ENCODE measurements at places on chromosomes 7 and 10.

DNA sequence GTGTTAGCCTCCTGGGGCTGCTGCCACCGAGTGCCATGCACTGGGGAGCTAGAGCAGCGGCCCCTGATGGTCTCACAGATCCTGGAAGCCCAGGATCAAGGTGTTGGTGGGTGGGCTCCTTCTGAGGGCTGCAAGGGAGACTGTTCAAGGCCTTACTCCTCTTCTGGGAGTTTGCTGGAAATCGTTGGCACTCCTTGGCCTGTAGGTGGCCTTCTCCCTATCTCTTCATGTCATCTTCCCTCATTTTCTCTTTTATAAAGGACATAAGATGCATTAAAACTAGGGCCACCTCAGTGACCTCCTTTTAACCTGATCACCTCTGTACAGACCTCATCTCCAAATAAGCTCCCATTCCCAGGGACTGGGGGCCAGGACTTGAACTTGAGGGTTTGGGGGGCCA, 27.0 kb upstream of the ZNF862 start:
- ATAC-seq = no peak

DNA sequence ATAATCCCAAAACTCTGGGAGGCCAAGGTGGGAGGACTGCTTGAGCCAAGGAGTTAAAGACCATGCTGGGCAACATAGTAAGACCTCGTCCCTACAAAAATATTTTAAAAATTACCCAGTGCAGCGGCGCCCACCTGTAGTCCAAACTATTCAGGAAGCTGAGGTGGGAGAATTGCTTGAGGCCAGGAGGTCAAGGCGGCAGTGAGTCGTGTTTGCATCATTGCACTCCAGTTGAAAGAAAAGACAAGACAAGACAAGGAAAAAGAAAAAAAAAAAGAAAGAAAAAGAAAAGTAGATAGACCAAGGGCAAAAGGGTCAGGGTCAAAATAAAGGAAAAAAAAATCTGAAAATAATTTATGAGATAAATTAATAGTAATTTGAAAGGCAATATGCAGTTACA, 5.8 kb downstream of the ANXA7 start:
- ATAC-seq = no peak

GRCh38 chr10:11097686-11098085, 80.0 kb downstream of the CELF2 start:
- peak; percentile 89 for ATAC-seq

GRCh38 chr7:102258073-102258748, 28.5 kb upstream of the SH2B2 start:
- ATAC-seq = no peak

DNA sequence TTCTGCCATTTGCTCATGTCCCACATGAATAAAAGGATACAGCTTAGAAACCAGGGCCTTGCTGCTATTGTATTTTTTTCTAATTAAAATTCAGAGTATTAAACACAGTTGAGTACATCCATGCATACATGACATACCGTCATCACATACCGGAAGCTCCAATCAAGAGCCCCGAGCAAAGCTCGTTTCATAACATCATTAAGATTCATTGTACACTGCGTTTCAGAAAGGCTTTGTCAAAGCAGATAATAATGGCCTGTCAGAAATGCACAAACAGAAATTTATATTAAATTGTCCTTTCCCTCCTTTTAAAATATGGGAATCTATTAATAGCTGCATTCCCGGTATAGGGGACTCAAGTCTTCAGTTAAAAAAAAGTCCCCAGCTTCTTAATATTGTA, 103.4 kb downstream of the PRTFDC1 start:
- ATAC-seq = no peak

GRCh38 chr7:6279937-6280336, 7.5 kb upstream of the CYTH3 start:
- ATAC-seq = no peak

GRCh38 chr10:73884017-73884416, 9.7 kb upstream of the CAMK2G start:
- ATAC-seq = no peak

- ATAC-seq = no peak
Measured at GRCh38 chr7:133354546-133355324, 101.9 kb downstream of the EXOC4 start.

DNA sequence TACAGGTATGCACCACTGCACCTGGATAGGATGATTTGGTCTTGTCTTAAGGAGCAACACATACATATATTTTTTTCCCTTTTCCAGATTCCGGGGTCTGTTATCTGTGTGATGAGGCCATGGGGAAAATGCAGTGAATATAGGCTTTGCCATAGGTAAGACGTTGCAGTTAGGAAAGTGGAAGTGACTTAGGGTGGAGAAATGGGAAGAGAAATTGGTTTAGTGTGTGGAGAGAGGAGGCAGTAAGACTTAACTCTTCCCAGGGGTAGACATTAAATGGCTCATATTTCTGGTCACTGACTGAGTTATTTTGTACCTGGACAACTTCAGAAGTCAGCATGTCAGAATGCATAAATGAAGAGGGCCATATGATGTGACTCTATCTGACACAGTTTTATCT, 66.7 kb downstream of the PFKFB3 start:
- no peak for ATAC-seq

DNA sequence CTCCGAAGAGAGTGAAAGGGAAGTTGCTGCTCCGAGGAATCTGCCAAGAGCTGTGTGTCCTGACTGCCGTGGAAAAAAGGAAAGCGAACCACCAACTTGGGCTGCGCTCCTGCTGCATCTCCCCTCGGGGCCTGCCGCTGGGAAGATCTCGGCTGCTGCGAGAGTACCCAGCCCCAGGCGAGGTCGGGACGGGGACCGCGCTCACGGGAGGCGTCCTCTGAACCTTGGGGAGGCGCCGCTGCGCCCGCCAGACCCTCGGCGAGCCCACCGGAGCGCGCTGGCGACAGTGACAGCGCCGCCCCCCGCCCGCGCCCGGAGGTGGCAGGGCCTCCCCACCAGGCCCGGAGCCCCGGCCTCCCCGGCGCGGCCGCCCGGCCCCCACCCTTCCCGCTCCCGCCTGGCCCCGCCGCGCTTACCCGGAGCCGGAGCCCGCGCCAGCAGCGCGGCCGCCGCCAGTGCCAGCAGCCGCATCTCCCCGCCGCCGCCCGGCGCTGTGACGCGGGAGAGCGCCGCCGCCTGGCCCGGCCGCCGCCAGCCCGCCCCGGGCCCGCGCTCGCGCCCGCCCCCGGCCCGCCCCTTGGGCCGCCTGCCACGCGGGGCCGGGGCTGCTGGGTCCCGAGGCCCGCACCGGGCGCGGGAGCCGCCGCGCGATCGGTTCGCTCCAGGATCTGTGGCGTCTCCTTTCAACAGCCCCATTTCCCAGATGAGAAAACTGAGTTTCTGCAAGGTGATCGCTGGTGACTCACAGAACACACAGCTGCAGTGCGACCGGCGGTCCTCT, at the start of gene VSTM4:
TSS of gene VSTM4 (minus strand) at position 508 of the 781 bp plus-strand sequence. CDS start at position 471, 37 bp downstream.
- ATAC-seq = peak; percentile 37

GRCh38 chr7:120373174-120373573, 100.2 kb downstream of the KCND2 start:
- no peak for ATAC-seq

GRCh38 chr10:72846238-72846637, 47.3 kb upstream of the OIT3 start:
- no peak for ATAC-seq

- ATAC-seq = no peak
Measured at GRCh38 chr10:105148456-105148855, 507.4 kb downstream of the SORCS3 start.

DNA sequence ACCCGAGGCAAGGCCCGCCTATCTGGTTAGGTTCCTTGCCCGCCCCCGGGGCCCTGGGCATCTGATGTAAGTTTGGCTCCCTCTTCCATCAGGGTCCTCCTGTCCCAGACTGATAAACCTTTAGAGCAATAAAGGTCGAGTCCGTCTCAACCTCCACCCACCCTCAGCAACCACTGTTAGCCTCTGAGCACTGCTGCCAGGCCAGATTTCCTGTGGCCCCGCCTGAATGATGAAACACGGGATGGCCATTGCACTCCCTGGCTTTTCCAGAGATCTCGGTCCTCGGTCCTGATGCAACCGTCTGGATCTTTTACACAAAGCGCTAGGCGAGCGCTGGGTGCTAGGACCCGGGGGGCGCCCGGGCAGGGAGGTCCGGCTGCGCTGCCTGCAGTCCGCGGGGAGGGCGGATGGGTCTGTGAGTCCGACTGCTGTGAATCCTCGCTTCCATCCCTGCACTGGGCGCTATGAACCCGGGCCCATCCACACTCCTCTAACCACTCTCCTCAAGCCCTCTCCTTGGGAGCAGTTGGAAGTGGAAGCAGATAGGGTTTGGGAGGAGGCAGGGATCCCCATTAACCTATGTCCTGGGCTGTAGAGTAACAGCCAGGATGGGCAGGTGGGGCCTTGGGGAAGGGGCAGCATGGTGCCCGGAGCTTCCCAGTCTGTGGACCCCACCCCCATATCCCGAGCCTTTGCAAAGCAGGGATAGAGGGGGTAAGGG, 875 bp upstream of the DDIT4 start:
- peak; percentile 52 for ATAC-seq

- no peak for ATAC-seq
Measured at GRCh38 chr10:88170628-88171027, 307.2 kb downstream of the PTEN start.

DNA sequence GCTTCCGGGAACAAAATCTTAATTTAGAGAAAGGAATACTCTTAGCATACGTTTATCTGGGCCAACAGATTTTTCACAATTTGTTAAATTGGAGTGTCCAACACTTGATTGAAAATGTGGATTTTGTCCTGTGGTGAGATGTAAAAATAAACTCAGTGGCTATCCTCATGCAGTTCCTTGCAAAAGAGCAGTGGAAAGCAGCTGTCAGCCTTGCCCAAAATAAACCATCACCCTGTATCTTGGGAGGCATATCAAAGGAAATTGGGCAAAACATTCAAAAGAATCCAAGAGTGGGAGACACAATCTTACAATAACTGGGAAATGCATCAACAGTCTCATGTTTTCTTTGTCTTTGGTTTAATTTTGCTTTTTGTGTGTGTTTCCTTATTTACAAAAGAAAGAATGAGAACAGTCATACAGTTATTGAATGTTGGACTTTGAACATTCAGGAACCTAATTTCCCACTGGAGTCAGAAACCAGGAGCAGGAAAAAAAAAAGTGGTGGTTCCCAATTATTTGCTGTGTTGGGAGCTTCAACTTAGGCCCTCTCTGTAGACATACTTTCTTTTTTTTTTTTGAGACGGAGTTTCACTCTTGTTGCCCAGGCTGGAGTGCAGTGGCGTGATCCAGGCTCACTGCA, 44.4 kb upstream of the DGKI start:
- ATAC-seq = no peak

GRCh38 chr7:151188252-151188542, 1.1 kb upstream of the ASB10 start:
- peak; percentile 32 for ATAC-seq

DNA sequence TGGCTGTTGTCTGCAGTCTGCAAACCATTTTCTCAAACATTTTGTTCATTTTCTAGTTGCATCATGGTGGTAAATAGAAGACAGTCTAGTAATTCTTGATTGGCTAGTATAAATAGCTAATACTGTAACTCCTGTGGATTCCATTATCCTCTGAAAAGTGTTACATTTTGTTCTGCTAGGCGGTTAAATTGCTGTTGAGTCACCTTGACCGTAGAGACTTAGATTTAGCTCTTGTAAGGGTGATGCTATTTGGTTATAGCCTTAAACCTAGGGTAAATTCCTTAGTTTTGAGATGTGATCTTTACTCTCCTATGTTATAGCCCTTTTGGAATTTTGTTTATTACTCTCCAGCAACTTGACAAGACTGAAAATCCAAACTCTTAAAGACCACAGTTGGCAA, 58.8 kb downstream of the SHOC2 start:
- ATAC-seq = no peak

DNA sequence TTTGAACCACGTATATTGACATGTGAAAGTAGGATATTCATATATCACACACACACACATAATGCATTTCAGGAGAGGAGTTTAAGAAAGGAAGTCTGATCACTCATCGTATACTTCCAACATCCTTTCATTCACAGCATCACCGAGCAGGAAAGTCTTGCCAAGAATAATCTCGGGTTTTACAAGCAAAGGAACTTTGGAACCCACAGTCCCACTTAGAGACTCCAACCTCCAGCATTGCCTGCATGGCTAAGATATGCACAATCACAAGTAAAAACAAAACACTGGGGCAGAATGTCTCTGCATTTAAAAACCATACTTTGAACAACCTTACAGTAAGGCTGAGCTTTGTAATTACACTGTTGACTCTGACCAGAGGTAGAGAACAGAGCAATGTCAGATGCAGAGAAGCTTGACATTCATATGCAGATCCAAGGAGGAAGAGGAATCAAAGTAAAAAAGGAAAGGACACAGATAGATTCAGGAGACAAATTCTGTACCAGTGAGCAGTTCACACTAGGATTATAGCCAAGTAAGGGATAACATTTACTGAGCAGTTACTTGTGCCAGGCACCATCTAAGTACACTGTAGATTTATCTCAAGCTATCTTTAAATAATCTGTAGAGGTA, 14.8 kb downstream of the THSD7A start:
- no peak for ATAC-seq

DNA sequence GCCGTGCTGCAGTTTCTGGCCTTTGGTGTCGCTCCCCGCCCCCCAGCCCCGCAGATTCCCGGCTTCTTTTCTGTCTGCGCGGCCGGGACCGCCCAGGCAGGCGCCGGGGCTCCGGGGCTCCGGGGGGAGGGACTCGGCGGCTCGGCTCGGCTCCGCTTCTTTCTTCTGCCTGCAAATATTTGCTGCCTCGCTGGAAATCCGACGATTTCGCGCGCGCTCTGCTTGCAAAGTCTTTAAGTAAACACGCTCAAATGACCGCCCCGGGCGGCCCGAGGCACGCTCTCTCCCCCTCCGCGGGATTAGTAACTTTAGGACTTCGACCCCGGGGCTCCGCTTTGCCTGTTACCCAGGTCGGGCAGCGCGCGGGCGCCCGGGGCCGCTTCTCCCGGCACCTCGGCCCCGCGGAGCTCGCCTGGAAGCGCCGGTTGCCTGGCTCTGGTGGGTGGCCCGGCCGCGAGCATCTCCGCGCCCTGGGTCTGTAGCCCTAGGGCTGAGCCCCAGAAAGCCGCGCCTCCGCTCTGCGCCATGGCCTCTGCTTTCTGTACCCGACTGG, 3.9 kb upstream of the GATA3 start:
- no peak for ATAC-seq

DNA sequence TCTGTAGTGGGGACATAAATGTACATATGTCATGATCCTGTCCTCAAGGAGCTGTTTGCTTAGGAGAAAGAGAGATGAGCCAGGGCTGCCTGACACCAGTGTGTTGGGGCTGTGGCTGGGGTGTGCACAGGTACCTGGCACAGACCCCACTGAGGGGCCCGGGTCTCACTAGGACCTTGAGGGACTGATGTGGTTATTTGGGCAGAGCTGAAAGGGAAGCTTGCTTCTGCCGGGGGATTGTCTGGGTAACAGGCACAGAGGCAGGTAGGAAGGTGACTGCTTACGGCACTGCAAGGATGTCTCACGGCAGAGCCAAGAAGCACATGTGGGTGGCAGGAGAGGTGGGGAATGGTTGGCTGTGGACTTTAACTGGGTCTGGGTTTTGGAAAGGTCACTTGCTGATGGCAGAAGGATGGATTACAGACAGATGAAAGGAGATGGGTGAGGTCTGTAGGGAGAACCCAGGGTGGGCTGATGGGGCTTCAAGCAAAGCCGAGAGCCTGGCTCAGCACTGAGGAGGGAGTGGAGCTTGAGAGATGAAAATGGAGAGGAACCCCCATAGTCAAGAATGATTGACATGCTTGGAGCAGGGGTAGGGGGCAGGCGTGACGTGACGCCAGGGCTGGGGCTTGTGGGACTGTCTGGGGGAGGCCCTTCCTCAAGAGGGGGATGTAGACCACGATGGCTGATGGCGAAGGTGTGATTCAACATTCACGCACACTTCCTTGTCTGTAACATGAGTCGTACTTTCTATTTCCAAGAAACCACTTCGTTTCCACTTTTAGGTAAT, 207.7 kb upstream of the SHH start:
- no peak for ATAC-seq

Data from stimulated activated memory B cell treated with anti-CD40 and anti-IgM and Interleukin-4, amounts not matched to agents 10 μg/mL and 1 μg/mL and 100 μg/mL, for 72 hours (primary cell).